SIG-M5 (cell line): ENCODE measurements at places on chromosomes 12 and 14.

GRCh38 chr14:36167431-36167830, 9.1 kb downstream of the PTCSC3 start:
- no peak for DNase-seq

DNA sequence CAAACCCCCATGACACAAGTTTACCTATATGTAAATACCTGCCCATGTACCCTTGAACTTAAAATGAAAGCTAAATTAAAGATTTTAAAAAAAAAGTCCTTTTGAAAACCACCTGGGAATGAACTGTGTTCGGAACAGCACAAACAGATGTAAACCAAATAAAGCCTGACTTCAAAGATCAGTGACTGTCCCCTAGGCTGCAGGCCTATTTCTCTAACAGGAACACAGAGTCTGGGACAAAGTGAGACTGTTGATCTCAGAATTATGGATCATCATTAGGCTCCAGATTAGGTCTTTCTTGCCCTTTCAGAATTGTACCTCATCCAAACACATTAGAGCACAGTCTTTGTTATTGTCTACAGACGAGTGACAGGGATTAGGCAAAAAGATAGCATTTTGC, 54.6 kb downstream of the PAH start:
- DNase-seq = no peak

- DNase-seq = no peak
Measured at GRCh38 chr12:76303989-76304460, 44.2 kb downstream of the BBS10 start.

DNA sequence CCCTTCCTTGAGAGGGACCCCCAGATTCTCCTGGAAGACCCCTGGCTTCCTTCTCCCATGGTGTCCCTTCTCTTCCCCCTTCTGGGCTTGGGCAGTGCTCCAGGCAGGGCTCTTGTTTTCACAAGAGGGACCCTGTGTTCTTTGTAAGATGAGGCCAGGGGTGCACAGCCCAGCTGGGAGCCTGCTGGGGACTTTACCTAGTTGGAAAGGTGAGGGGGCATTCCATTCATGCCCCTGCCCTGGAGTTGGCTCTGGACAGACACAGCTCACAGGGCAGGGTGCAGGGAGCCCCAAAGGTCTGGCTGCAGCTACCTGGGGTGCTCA, 31.2 kb downstream of the ISCA2 start:
- no peak for DNase-seq

- no peak for DNase-seq
Measured at GRCh38 chr12:49225576-49226166, 36.8 kb upstream of the TUBA1A start.

DNA sequence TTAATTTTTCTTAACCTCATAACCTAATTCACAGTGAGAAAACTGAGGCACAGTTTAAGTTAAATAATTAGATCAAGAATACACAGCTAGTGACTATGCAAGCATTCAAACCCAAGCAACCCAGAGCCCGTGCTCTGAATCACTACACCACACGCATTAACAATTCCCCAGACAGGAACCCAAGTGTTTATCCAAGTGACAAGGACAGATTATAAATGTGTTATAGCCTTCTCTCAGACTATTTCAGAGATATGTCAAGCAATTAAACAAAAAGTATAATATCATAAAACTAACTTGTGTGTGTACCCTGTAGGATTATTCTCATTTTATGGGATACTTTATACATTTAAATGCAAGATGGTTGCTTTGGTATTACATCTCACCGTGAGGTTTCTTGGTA, 43.8 kb downstream of the MED13L start:
- no peak for DNase-seq

DNA sequence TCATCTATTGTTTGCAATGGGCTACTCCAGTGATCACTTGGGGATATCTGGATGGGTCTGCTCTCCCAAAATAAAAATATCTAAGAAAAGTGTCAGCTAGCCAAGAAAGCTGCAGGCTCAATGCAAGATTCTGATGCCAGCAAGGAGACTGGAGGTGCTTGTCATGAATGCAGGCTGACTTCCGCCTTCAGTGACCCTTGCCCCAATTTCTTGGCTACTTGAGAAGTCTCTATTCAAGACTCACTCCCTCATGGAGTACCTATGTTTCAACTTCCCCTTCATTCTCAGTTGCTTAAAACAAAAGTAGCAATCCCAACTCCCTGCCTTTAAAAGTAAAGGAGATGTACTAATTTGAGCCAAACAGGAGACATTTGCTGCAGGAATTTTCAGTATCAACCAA, 123.9 kb downstream of the GPR65 start:
- DNase-seq = no peak

- no peak for DNase-seq
Measured at GRCh38 chr14:38065106-38065762, 142.5 kb upstream of the SSTR1 start.

GRCh38 chr12:82470906-82471512, 112.7 kb downstream of the METTL25 start:
- DNase-seq = no peak

DNA sequence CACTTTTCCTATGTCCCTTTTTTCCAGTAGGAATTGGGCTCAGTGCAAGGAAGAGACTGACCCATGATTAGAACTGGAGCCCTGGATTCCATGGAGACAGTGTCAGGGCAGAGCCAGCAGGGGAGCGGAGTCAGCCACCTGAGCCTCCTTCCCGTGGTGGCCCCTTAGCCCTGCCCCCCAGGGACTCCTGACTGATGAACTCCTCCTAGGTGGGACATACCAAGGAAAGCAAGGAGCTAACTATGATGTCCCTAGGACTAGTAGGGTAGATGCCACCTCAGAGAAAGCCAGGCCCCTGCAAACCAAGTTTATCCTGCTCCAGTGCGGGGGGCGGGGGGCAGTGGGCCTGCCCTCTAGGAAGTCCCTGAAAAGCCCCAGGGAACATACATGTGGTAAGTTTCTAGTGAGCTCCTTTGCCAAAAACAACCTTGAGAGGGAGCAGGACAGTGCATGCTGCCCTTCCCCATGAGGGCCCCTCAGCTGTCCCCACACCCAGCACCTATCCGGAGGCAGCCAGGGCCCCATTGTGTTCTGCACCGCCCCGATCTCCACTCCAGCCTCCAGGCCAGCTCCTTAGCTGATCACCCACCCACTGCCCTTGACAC, 6.2 kb upstream of the COL2A1 start:
- no peak for DNase-seq

DNA sequence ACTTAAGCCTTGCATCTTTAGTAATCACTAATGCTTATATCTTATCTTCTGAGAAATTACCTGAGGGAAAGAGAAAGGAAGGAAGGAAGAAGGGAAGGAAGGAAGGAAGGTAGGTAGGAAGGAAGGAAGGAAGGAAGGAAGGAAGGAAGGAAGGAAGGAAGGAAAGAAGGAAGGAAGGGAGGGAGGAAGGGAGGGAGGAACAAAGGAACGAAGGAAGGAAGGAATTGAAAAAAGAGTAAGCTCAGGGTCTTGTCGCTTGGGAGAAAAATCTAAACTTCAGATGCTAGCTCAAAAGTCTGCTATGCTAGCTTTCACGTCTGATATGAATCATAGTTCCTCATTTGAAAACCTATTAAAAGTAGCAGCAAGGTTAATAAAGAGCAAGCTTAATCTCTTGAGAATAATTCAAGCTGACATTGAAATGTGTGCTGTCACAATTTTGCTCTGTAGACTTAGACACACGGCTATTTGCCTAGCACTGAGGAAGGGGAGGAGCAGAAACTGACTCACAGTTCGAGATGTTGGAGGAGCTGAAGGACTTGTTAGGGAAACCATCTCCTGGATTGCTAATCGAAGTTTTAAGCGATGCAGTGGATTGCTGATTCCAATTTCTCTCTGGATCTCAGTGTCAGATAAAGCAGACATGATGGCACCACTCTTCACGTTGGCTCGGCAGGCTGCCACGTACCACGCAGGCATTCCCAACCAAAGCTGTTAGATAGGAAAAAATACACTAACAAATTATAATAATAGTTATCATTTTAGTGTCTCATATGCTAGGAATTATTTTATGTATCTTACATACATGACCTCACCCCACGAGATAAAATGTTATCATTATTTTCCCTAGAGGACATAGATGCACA, 216.7 kb downstream of the ACSS3 start:
- DNase-seq = no peak

DNA sequence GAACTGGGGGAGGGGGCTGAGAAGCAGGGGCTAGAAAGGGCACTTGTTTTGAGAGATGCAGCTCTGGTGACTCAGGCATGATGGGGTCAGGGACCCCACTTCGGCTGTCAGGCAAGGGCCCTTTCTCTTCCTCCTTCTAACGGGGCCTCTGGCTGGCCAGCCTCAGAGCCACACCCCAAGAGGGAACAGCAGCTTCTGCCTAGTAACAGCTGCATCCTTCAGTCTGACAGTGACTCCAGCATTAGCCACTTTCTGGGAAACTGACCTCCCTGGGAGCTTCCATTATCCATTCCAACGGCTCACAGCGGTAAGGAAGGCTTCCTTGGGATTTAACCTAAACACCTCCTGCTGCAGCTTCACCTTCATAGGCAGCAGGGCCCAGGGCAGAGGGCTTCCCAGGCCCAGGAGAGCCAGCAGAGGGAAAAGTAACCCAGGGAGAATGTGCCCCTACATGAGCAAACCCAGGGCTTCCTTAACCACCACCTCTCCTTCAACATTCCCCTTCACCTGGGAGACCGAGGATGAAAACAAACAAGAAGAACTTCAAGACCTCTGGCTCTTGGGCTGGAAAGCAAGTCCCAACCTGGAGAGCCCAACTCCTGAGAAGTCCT, 2.7 kb downstream of the NCKAP5L start:
- no peak for DNase-seq

DNA sequence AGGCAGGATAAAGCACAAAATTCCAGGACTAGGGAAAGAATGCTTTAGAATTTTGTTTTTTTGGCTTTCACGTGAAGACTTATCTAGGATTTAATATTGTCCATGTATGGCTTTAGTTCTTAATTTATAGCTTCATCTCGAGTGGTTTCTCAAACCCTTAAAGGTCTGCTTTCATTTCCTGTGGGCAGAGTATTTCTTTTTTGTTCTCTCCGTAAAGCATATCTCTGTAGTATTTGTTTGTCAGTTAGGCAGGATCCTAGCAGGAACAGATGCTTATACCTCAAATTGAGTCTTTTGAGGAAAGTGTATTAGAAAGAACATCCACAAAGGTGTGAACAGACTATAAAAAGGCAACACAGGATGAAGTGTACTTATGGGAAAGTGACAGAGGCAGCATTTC, 697.1 kb upstream of the SEL1L start:
- DNase-seq = no peak

GRCh38 chr14:51368721-51369163, 128.7 kb downstream of the TMX1 start:
- DNase-seq = no peak

GRCh38 chr12:30462249-30462648, 233.4 kb downstream of the IPO8 start:
- no peak for DNase-seq

GRCh38 chr12:5072311-5072710, 28.6 kb downstream of the KCNA5 start:
- no peak for DNase-seq

- DNase-seq = no peak
Measured at GRCh38 chr14:84236290-84236689, 1293.7 kb upstream of the FLRT2 start.

GRCh38 chr12:87280893-87281292, 748.3 kb downstream of the C12orf50 start:
- no peak for DNase-seq

GRCh38 chr14:70254476-70254961, 65.8 kb upstream of the SLC8A3 start:
- no peak for DNase-seq

- no peak for DNase-seq
Measured at GRCh38 chr14:99407416-99407815, 73.2 kb downstream of the SETD3 start.

GRCh38 chr12:114404083-114404925, 1.6 kb downstream of the TBX5 start:
- no peak for DNase-seq

GRCh38 chr12:64976131-64976530, 145.0 kb downstream of the WIF1 start:
- DNase-seq = no peak

GRCh38 chr12:20950248-20950647, 139.7 kb downstream of the SLCO1B3 start:
- no peak for DNase-seq

GRCh38 chr14:75769047-75769685, 108.1 kb downstream of the TTLL5 start:
- no peak for DNase-seq

GRCh38 chr12:49388682-49389386, 21.6 kb downstream of the SPATS2 start:
- no peak for DNase-seq

- DNase-seq = no peak
Measured at GRCh38 chr14:105492971-105493871, 2.2 kb downstream of the TEDC1 start.

DNA sequence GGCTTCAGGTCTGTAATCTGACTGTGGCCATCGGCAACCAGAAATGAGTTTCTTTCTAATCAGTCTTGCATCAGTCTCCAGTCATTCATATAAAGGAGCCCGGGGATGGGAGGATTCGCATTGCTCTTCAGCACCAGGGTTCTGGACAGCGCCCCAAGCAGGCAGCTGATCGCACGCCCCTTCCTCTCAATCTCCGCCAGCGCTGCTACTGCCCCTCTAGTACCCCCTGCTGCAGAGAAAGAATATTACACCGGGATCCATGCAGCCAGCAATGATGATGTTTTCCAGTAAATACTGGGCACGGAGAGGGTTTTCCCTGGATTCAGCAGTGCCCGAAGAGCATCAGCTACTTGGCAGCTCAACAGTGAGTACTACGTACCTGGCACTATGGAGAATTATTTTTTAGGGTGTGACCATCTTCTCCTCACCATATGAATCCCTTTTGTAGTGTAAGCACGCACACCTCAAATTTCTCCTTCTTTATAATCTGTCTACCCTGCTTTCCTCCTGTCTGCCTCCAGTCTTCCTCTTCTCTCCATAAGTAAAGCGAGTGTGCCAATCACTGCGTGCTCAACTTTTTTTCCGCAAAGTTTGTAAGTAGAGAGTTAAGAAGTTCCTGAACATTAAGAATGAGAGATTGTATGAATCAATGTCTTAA, at the start of gene TPH2:
TPH2 (plus strand) TSS at position 118 of the 658 bp plus-strand sequence; CDS start at position 260, 142 bp downstream.
- no peak for DNase-seq

- DNase-seq = no peak
Measured at GRCh38 chr14:26282578-26282977, 315.3 kb downstream of the NOVA1 start.

GRCh38 chr12:47717443-47718193, 7.7 kb downstream of the ENDOU start:
- no peak for DNase-seq

DNA sequence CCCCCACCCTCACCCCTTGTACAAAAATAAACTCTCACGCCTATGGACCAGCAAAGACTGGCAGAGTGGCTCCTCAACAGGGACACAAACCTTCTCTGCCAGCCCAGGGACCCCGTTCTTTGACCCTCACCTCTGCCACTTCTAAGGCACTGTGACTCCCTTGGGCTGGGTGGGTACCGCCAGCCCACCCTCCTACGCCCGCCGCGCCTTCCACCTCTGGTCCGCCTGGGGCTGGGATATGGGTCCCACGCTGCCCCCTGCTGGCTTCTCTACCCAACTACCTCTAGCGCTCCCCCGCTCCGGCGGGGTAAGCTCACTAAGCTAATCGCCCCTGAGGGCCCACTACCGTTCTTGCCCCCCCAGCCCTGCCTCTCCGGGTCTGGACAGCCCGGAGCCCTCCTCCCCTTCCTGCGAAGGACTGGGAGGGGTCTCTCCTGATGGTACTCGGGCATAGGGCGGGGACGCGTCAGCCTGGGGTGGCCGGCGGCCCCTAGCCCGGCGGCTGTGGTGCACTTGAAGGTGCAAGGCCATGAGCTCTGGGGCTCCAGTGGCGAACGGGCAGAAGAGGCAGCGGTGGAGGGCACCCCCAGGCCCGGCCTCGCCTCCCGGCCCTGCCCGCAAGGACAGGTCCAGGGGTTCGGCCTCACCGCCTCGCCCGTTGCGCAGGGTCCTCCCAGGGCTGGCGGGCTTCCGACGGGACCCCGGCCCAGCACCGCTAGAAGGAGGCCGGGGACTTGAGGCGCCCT, 8.1 kb downstream of the ZNF219 start:
- no peak for DNase-seq
